Kidney capillary endothelial cell (primary cell): ENCODE measurements at places on chromosomes 1 and 21.

- DNase-seq: peak; percentile 85
These were observed 103.4 kb upstream of the VAMP3 start for GRCh38 chr1:7667625-7668218.

DNA sequence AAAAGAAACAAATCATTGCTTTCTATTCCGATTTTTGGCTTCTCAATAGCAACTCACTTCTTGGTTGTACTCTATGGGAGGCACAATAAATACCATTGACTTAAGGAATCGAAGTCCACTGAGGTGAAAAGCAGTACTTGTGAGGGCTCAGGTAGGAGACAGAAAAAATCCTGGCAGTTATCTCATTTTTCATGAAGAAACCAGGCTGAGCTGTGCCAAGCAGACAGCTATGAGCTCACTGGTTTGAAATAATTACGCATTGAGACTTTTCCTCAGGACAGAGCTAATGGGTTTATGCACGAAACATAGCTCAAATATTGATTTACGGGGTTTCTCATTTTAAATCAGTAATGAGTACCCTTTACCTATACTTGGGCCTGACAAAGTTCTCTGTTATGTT, 18.5 kb downstream of the COLGALT2 start:
- no peak for DNase-seq

- DNase-seq: no peak
These were observed 18.9 kb downstream of the RUSC1 start for GRCh38 chr1:155339515-155340097.

DNA sequence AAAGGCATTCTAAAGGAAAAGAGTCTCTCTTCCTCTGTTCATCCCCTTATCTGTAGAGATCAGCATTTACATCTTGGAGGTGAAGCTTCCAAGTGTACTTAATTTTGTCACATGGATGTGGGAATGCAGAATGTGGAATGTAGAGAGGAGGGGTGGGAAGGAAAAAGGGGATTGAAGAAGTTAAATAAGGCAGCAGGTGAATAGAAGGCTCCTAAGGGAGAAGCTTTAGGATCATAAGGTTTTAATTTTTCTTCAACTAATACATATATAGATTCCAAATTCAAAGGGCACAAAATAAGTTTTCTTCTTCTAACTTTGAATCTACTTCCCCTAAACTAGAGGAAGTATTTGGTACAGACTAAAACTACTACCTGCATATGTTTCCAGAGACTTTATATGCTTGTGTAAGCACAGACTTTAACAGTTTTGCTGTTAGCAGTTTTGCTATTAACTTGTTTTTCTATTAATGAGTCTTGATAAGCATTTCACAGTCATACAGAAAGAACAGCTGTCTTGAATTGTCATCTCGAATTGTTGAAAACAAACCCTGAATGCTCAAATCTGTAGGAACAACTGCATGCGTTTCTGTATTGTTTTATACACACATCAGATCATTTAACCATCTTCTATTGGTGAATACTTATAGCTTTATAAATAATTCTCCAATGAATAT, 12.7 kb downstream of the TENT5C start:
- no peak for DNase-seq

- DNase-seq: peak; percentile 30
These were observed 1.5 kb downstream of the ZSCAN20 start for GRCh38 chr1:33473900-33474299.

DNA sequence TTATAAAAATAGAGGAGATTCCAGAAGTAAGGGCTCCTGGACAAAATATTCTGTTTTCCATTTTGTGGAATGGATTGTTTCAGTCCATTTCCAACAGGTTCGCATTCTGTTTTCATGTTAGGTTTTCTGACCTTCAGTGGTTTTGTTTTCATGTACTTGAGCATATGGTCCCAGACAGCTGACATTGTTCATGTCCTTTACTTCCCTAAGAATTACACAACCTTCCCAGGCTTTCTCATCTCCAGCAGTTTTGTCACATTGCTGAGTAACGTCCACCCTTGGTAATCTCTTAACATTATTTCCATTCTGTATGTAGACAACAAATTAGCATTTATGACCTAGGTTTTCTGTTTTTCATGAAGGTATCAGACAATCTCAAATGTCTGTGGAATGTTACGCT, 21.0 kb upstream of the ERRFI1 start:
- DNase-seq: no peak

DNA sequence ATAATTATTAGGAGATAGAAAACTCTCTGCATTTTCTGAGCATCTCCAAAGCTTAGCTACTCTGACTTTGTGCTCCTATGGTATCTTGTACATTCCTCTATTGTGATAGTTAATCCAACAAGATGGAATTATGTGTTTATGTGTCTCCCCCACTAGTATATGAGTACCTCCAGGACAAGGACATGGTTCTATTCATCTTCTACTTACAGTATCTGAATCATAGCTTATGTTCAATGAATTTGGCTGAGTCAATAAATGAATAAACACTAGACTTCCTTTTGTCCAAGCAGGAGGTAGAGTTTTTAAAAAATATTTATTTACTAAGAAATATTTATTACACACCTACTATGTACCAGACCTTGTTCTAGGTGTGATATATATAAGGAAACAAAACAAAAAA, 18.4 kb upstream of the CTH start:
- no peak for DNase-seq

GRCh38 chr1:89633800-89634625, 1.1 kb downstream of the LRRC8C start:
- peak; percentile 25 for DNase-seq

- no peak for DNase-seq
These were observed 9.4 kb upstream of the LMNA start for GRCh38 chr1:156104861-156105832.

- DNase-seq: no peak
These were observed 11.7 kb downstream of the ITLN2 start for GRCh38 chr1:160942926-160943325.

GRCh38 chr21:37699024-37699775, 217.1 kb downstream of the KCNJ6 start:
- no peak for DNase-seq

DNA sequence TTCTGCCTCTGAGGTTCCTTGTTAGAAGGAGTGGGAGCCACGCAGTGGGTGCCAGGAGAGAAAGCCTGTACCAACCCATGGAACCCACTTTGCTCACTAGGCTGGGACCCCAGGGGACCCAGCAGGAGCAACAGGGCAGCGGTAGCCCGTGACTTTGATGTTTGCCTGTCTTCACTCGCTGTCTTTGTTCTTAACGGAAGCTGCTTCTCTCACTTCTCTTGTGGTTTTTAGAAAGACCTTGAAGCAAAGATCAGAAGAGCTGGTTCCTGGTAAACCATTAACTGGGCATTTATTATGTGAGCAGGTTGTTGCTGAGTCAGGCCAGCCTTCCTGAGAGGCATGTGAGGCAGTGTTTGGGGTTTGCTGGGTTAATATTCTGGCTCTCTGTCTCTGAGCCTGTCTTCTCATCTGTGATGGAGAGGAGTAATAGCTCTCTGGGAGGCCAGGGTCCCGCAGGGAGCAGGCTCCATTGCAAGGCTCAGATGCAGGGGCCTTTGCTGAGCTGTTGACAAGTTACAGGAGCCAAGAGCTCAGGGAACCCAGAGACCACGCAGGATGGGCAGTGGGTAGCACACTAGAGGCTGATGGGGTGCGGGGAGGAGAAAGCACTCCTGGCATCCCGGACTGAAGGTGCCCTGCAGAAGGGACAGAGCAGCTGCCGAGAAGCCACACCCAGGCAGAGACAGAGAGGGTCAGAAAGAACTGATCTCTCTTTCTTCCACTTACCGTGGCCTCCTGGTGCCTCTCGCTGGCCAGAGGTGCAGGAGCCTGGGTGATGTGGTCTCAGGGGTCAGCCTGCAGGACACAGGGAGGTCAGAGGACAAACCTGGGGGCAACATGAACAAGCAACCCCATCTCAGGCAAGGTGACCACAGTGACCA, 367.5 kb upstream of the C1orf174 start:
- no peak for DNase-seq

DNA sequence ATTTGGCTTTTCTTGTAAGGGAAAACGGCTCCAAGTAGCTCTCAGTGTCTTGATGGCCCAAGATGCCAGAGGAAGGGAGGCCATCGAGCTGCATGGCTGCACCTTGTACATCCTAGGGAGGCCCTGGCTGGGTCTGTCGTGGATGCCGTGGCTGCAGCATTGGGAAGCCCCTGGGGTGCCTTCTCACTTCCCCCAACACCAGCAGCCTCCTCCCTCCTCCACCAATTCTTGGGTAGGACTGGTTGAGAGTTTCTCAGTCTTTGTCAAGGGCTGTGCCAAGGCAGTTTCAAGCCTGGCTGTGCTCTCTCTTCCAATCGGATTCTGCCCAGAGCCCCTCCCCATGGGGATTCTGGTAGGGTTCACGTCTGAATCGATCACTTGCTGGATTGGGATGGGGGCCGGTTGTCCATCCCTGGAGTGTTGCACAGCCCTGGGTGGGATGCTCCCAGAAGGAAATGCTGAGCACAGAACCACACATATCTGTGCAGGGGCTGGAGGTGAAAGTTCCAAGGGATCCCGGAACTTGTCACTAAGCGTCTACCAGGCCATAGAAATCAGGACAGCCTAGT, 14.0 kb upstream of the SPSB1 start:
- DNase-seq: no peak

DNA sequence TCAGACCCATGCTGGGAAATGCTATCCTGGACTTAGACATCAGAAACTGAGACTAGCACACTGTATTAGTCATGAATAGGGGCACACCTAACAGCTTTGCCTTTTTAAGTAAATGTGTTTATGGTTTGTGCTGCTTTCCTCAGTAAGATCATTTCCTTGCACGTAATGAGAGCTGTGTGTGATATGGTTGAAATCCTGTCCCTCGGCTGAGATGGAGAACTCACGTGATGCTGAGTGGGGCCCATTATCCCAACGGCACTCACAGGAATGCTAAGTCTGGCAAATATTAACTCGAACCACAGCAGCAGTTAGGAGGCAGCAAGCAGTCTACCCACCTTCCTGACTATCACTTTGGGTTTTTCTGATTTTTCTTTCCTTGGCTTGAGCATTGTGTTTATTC, 38.2 kb downstream of the BCL9 start:
- DNase-seq: no peak

GRCh38 chr1:113191579-113192076, 118.6 kb downstream of the LRIG2 start:
- DNase-seq: peak; percentile 47

DNA sequence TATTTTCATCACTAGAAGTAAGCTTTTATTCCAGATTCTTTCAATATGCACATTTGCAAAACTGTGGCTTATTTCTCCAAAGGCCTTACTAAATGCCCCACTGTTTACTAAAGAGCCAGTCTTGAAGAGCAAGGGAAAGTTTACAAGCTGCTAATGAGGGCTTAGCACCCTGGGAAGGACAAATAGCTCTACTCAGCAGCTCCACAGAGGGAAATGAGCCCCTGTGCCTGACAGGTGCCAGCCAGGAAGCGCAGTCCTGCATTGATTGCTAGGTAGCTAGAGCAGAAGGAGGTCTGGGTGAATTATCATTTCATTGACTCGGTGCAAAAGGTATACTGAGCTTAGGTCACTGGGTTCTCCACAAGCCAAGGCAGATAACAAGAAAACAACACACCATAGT, 307.0 kb downstream of the SETD4 start:
- DNase-seq: no peak

DNA sequence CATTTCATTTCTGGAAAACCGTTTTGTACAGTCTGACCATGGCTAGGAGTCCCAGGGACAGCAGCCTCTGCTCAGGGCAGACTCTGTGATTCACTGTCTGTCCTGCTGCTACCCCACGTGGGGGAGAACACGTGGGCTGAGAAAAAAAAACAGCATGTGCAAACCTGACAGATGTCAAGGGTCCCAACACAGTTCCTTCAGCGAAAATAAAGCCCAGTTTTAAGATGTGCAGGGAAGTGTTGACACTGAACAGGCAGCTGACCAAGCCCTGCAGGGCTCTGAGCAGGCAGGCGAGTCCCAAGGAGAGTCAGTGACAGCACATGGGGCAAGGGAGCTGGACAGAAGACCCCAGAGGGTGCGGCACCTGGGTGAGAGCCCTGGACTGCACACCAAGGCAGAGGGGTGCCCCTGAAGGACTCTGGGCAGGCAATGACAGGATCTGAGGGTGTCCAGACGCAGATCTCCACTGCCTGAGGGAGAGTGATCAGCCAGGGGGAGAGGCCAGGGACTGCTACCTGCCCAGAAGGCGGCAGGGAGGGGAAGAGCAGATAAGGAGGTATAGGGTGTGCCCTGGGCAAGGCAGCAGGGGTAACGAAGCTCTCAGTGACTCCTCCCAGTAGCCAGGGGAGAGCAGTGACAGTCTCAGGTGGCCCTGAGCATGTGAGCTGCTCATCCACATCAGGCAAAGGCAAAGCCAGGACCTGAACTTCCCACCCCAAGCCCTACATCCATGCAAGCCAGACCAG, 5.1 kb upstream of the SPATC1L start:
- DNase-seq: peak; percentile 55

DNA sequence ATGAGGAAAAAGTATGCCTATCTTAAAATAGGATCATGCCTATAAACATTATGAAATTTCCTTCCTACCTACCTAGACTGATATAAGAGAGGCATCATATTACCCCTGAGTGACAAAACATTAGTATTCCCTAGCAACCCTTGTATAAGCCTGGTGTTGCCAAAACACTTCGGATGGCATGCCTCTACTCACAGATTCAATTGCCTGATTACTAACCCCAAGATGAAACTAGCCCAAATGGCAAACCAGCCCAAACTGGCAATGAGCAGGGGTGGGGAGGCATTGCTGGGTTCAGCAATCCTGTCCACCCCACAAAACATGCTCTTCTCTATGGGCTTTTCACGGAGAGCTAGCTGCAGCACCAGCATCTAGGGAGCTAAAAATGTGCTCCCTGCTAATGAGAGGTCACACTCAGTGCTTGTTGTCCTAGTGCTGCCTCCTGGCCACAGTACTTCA, 13.9 kb downstream of the PALMD start:
- no peak for DNase-seq

- DNase-seq: no peak
These were observed 249.6 kb downstream of the COL11A1 start for GRCh38 chr1:102858695-102859094.

DNA sequence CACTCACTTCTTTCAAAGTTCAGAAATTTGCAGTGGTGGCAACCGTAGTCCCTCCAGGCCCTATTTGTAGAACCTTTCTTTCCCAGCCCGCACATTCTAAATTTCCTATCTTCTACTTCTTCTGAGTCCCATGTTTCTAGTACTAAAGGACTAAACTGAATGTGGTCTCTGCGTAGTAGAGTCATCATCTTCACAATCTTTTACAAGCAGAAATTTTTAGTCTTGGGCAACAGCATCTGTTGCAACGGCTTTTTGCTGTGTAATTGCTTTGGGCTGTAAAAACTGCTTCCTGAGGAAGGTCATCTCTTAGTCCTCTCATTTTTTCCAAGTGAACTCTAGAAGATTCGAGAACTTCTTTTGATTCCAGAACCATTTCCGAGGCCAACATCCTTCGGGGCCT, 23.9 kb downstream of the VAV3 start:
- no peak for DNase-seq

GRCh38 chr1:183622013-183622412, 13.6 kb downstream of the ARPC5 start:
- DNase-seq: no peak

DNA sequence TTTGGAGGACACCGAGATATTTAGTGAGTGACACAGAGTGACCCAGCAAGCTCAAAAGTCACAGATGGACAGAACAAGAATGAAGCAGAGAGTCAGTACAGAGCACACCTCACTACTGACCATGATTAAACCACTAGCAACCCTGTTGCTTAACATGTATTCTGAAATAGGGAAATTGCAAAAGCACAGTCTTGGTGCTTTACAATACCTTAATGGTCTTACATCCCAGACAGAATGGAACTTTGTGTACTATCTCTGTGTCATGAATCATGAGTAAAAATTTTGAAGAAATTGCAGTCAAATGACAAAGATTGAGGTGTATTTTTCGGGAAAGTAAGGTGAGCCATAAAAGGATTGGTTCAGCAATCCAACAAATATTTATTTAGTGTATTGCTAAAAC, 2.7 kb upstream of the SAMSN1 start:
- DNase-seq: no peak
